ENCODE measurements at places on chromosomes 3 and 15. TPM values are rescaled to one million over a fixed set of nuclear protein-coding genes. Genes with fewer than 3 reads are reported as not detected.

GRCh38 chr15:97977734-97978133, 17.2 kb downstream of the ARRDC4 start:
- DNase-seq, result no peak

BDH1 gene
- total RNA-seq, result 6.5 TPM

GRCh38 chr3:172101107-172101506, 61.7 kb downstream of the FNDC3B start:
- DNase-seq, result no peak

BNIP2 gene
- total RNA-seq, result 58.1 TPM

DNA sequence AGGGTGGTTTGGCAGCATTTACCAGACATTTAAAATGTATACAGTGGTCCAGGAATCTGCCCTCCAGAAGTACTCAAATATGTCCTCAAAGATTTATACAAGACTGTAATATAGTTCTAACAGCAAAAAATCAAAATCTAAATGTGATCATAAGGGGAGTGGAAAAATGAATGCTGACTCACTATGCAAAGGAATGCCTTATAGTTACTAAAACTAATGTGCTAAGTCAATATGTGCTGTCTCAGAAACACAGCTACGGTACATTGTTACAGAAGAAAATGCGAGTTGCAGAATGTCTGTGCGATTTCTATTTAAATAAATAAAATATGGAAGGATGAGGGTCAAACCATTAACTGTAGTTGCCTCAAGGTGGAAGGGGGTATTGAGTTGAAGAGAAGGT, 230.1 kb upstream of the UBE2E1 start:
- no peak for DNase-seq

DNA sequence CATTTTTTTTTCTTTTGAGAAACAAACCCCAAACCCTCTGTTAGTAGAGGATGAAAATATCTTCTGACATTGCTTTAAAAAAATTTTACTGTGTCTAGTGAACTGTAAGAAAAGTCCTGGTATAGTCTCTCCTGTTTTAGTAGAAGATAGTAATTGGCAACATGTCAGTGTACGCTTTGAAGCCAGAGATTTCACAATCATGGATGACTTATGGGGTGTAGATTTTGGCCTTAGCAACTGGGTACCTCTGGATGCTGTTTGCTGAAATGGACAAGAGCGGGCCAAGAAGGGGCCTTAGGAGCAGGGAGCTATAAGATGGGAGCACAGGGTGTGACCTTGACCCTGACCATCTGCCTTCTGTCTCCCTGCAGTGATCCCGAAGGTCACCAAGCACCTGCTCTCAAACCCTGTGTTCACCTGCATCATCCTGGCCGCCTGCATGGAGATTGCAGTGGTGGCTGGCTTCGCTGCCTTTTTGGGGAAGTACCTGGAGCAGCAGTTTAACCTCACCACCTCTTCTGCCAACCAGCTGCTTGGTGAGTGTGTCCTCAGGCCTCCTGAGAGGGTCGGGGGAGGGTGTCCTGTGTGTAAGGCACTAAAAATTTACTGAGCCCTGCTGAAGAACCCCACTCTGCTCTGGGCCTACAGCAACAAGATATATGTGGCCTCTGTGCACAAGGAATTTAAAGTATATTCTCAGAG, 266.7 kb downstream of the SLCO3A1 start:
- no peak for DNase-seq

- DNase-seq, result no peak
Measured at GRCh38 chr3:59540696-59541095, 490.9 kb upstream of the CFAP20DC start.

DNA sequence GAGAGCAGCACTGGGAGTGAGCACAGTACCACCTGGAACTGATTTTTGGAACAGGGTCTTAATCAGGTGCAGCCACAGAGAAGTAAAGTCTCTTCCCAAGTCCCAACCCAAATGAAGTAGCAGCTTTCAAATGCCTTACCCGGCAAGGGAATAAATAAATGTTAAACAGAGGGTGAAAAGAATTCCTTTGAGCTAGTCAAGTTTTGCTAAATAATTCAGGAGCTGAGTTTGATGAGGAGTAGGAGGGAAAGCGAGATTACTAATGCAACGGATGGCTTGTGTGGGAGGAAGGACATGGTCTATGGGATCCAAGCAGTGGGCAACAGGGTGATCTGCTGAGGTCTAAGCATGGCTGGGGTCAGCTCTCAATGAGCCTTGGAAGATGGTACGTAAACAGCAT, 204.5 kb upstream of the ST8SIA2 start:
- no peak for DNase-seq

- no peak for DNase-seq
Measured at GRCh38 chr15:29285386-29285785, 15.8 kb upstream of the NSMCE3 start.

DPPA2 gene
- not detected for total RNA-seq

GRCh38 chr3:4722103-4722502, 229.0 kb downstream of the ITPR1 start:
- DNase-seq, result no peak

DNA sequence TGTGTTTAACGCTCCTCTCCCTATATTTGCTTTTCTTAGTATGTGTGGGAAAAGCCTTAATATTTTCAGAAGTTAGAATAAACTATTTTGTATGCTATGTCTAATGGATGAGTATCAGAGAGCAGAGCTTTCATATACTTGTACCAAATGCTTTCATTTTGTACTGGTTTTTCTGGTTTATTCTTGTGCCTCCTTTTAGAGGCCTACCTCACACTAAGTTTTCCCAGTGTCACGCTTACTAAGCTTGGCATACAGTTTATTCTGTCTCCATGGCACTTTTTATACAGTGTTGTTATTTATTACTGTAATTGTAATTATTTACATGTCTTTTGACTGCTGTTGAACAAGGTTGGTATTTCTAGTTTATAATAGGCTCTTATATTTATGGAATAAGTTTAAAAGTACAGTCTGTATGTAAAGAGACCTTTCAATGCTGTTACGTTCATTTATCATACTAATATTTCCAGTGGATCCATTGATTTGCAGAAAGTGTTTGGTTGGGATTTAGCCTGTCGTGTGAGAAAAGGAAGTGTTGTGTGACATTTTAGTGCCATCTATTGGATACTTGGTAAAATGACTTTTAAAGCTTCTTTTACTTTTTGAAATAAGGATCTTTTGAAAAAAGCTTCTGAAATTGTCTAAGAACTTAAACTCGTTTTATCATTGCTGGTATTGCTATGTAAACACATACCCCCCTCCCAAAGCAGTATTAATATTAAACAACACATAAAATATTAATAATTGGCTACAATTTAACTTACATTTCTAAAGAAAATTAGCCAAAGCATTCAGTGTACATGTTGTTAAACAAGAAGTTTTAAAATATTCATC, 5.2 kb upstream of the EBLN2 start:
- no peak for DNase-seq

GP5 gene
- total RNA-seq, result not detected

DNA sequence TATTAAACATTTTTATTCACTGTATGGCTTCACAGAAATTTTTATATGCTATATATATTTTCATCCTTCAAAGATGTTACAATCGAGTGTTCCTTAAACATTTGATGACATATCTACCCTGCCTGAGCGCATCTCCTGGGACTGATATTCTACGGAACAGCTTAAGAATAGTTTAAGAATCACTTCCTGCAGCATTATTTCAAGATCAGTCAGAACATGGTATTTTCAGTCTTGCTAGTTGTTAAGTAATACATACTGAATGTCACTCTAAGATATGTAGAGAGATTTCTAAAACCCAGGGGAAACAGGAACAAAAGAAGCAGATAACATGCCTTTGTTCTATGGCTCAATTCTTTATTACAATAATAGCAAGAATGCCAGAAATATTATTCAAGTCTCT, 8.7 kb downstream of the COL8A1 start:
- no peak for DNase-seq

Measured in chondrocyte (in vitro differentiated cells).